ENCODE measurements at places on chromosomes 13 and 19. TPM values are rescaled to one million over a fixed set of nuclear protein-coding genes. Genes with fewer than 3 reads are reported as not detected.

The NLRP11 gene
- total RNA-seq, result not detected

The NLRP4 gene
- not detected for total RNA-seq

DNA sequence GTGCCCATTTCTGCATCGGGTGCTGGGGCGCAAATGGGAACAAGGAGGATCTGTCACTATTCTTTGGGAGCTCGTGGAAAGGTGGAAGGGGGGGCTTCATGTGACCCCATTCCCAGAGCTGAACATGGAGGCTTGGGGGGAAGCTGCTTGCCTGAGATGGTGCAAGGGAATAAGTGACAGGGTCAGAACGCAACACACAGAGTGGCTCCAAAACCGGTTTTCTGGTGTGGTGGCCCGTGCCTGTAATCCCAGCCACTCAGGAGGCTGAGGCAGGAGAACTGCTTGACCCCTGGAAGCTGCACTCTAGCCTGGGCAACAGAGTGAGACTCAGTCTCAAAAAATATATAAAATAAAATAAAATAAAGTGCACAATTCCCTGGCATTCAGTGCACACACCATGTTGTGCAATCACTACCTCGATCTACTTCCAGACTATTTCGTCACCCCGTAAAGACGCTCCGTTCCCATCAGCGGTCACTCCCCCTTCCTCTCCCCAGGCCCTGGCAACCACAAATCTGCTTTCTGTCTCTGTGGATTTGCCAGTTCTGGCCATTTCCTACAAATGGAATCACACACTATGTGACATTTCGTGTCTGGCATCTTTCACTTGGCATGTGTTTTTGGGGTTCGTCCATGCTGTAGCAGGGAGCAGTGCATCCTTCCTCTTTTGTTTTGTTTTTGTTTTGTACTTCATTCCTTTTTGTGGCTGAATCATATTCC is 18.2 kb upstream of the COMP start:
- DNase-seq, result no peak

The JAK3 gene
- 247 TPM for total RNA-seq

DNA sequence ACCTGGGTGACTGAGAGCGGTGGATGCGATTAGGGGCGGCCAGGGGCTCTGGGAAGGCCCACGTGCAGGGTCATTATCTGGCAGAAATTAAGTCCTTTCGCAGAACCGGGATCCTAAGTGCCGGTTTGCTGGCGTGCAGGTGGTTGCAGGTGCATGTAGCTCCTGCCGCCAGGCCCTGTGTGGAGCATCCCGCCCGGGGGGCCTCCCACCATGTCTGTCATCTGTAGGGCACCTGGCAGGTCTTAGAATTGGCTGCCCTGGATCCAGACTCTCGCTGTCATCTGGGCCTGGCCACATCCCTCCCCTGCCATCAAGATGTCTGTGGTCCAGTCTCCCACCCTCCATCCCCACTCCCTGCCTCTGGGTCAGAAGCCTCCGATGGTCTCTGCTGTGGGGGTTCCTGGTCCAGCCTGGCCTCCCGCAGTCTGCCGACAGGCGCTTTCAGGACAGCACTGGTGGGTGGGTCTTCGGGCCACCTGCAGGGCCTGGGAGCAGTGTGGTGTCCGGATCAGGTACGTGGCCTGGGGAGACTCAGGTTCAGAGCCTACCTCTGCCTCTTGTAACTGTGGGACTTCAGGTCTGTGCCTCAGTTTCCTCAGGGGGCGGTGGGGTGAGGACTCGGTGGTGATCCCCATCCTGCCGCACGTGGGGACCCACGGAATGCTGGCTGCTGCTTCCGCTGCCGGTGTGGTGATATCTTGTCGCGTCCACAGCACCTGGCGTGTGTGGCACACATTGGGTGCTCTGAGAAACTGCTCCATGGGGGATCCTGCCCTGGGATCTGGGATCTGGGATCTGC is 5.4 kb downstream of the GNA11 start:
- no peak for DNase-seq

- DNase-seq, result no peak
These were observed 1161.5 kb downstream of the PCDH9 start for GRCh38 chr13:66068683-66069082.

GRCh38 chr13:112452380-112453206 is 76.4 kb downstream of the SPACA7 start:
- DNase-seq, result no peak

DNA sequence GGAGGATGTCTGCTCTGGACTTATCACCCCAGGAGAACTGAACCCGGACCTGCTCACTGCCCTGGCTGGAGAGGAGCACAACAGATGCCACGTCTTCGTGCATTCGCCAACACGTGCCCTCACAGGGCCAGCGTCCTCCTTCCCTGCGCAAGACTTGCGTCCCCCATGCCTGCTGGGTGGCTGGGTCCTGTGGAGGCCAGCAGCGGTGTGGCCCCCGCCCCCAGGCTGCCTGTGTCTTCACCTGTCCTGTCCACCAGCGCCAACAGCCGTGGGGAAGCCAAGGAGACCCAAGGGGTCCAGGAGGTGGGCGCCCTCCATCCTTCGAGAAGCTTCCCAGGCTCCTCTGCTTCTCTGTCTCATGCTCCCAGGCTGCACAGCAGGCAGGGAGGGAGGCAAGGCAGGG is 3.4 kb upstream of the TEKTIP1 start:
- no peak for DNase-seq

The P2RY11 gene
- total RNA-seq, result 65.4 TPM

DNA sequence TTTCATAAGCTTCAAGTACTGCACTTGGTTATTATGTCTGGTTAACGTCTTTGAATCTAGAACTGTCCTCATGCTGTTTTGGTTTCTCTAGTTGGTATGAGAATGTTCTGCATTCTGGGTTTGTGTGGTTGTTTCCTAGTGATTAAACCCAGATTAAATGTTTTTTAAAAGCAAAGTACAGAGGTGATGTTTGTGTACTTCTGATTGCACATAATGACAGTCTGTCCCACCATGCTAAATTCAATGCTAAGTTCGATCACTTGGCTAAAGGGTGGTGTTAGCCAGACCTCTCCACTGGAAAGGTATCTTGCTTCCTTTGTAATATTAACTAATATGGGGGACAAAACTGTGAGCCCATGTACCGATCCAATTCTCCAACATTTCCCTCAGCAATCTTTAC is 14.6 kb downstream of the N4BP2L1 start:
- DNase-seq, result no peak

DNA sequence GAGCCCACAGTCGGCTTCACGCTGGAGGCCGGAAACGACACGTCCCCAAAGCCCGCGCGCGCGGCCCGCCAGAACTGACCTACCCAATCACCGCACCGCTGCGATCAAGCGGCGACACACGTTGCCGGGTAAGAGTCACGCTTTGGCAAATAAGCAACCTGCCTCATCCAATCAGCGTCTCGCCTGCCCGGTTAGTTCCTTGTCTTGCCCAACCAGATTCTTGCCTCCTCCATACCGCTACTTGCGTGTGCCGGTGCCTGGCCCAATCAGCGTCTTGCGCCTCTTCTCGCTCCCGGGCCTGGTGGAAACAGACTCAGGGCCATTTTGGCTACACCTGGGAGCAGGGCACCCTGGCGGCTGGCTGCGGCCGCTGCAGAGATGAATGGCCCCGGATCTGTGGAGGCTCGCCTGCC is 11.6 kb upstream of the ZNF544 start:
- no peak for DNase-seq

- no peak for DNase-seq
These were observed 174.6 kb downstream of the SUCLA2 start for GRCh38 chr13:47826471-47826870.

DNA sequence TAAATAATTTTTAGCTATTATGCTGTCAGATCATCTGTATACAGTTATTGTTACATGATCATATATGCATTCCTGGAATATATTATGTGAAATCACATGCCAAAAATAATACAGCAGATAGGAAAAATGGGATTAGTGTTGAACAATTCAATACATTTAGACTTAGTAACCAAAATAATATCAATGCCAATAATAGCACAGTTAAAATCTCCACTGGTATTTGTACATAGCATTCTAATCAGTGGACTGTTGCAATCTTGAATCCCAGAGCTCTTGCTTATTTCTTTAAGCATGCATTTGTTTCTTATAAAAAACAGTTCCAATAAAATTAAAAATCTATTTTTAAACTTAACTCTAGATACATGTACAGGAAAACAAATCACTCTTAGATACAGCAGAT is 2772.2 kb downstream of the PCDH9 start:
- DNase-seq, result no peak

GRCh38 chr13:34028496-34029442 is 210.8 kb downstream of the RFC3 start:
- no peak for DNase-seq

DNA sequence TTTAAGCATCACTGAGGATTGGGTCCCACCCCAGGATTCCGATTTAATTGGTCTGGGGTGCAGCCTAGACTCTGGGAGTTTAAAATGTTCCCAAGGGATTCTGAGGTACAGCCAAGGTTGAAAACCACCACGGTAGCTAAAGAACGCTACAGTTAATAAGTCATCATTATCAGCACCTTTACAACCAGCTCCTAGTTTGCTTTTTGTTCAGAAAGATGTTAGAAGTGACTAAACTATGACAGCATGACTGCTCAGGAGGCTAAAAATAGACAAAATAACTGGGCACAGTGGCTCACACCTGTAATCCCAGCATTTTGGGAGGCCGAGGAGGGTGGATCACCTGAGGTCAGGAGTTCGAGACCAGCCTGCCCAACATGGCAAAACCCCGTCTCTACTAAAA is 11.7 kb upstream of the EPSTI1 start:
- DNase-seq, result no peak

DNA sequence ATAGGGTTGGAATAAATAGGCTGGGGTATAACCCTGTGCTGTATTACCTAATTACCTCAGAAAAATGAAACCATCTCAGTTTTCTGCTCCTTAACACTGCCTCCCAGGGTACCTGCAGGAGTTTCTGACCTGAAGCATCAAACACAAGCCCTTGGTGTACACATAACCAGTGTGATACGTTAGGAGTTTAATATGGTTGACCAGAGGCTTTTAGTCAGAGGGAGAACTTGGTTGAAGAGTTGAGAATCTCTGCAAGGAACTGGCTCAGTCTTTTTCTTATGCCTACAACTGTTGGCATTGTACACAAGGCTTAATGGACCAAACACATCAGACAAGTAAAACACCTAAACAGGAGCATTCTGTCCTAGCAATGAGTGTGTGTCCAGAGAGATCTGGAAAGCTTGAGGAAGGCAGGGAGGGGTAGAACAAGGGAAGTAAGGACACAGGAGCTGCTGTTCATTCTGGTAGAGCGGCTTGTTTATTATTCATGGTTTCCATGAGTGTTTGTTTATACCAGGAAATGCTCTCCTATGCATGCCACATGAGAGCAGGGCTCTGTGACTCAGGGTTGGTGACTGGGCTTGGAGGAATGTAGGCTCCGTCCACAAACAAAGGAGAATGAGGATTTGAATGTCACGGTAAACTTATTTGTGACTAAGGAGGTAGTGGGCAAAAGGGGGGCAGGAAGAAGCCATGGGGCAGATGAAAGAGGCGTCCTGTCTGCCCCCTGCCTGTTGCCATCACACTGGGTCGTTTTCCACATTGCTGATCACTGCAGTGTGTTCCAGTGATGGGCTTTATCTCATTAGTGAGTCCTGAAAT is 11.9 kb upstream of the SPATA13 start:
- DNase-seq, result no peak

The ERICH6B gene
- total RNA-seq, result not detected

The KLF1 gene
- 0.19 TPM for total RNA-seq

GRCh38 chr13:110634558-110634957 is 19.2 kb downstream of the NAXD start:
- no peak for DNase-seq

The KIR2DL4 gene
- total RNA-seq, result 0.60 TPM

GRCh38 chr19:13951799-13952153 is 533 bp upstream of the DCAF15 start:
- no peak for DNase-seq

The PCP2 gene
- 1.9 TPM for total RNA-seq
